Activated CD4-positive, alpha-beta T cell treated with anti-CD3 and anti-CD28 coated beads, Interleukin-2, amount 50 U/mL, for 24 hours (primary cell): ENCODE measurements at places on chromosomes 4 and X.
A peak's percentile ranks its signal among the peaks of the same experiment; 100 is the strongest.

DNA sequence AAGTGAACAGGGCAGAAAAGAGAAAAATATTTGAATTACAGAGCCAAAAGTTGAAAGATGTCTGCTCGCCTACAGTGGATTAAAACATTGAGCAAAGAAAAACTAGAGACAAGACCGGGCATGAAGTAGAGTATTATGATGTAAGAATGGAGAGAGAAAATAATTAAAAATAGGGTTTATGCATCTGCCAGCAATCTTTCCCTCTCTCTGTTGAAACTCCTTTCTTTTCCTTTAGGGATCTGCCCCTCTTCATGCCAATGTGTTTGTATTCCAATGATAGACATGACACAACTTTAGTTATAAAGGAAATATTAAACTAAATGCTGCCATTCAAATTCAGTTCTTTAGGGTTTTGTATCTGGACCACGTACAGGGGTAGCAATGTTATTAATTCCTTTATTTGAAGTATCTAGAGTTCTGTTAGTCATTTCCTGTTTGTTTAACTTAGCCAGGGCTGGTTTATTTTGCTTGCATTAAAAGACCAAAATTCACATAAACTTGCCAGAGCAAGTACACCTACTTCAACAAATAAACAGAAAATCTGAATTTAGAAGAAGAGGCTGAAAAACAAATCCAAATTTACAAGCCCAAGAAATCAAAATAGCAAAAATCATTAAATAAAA, 202.6 kb downstream of the SPOCK3 start:
- no peak for DNase-seq

GRCh38 chr4:8847764-8848163, 23.9 kb downstream of the HMX1 start:
- DNase-seq = no peak

DNA sequence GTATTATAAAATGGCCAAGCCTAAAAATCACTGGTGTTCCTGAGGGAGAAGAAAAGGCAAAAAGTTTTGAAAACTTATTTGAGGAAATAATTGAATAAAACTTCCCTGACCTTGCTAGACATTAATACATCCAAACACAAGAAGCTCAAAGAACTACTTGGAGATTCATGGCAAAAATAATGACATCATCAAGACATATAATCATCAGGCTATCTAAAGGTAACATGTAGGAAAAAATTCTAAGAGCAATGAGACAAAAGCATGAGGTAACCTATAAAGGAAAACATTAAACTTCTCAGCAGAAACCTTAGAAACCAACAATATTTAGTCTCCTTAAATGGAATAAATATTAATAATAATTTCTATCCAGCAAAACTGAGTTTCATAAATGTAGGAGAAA, 887.6 kb downstream of the PCDH19 start:
- no peak for DNase-seq

DNA sequence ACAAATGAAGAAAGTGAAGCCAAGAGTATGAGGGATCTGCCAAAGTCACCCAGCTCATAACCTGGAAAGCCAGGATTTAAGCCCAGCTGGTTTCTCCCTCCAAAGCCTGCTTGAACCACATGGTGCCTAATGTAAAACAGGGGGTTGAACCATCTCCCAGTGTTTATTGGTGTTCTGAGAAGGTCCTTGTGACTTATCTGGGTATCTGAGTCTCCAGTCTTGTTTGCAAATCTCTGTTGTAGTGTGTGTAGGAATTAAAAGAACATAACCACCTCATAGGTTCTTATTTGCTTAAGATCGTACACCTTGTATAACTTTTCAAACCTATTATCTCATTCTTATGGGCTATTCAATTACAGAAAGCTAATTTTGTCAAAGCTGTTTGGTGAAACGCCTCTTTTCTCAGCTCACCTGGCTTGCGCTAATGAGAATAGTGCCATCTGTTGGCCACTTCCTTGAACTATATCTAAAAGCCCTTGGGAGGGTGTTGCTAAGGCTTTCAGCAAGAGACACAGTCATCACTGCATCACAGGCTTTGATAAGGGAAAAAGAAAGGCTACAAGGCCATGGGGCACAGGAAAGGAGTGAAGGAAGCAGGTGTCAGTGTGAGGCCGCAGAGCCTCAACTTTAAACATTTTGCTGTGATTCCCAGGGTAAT, 34.0 kb downstream of the ETDB start:
- DNase-seq = no peak

- DNase-seq = no peak
Measured at GRCh38 chr4:177302371-177303100, 7.1 kb upstream of the NEIL3 start.

- DNase-seq = no peak
Measured at GRCh38 chrX:151710457-151710856, 5.4 kb upstream of the FATE1 start.

DNA sequence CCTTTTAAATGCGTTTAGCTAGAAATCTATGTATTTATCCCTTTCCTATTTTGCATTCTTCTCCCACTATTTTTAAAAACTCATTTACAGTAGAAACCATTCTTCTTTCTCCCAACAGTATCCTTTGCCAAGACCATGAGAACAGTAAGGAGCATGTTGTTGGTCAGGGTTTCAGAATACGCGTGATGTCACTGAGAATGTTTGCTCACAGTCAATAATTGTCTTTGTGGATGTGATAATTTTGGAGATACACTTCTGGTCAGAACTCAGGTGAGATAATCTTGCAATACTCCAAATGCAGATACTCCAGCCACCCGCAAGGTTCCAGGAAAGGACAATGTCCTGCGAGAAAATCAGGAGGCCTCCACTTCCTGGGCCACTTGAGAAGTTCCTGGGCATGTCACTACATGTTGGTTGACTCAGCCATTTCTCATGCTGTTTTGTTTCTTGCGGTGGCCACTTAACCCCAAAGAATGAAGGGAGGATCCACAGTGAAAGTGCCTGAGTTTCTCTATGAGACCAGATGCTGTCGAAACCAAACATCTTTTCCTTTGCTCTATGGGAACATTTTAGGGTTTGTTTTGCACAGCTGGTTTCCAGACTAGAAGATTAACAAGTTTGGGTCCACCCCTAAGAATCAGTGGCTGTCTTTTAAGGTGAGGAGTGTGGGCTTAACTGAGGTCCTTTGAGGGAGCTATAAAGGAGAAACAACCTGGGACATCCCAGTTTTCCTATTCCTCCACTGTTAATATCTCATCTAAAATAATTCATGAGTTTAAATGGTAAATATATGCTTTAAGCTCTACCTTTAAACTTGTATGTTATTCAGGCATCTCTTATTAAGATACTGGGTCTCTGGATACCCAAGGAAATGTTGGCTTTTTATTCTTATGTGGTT, 116.0 kb downstream of the SOWAHB start:
- no peak for DNase-seq

- no peak for DNase-seq
Measured at GRCh38 chr4:137420901-137421396, 111.3 kb downstream of the PCDH18 start.

GRCh38 chr4:1325681-1326635, 21.1 kb upstream of the UVSSA start:
- DNase-seq = no peak

DNA sequence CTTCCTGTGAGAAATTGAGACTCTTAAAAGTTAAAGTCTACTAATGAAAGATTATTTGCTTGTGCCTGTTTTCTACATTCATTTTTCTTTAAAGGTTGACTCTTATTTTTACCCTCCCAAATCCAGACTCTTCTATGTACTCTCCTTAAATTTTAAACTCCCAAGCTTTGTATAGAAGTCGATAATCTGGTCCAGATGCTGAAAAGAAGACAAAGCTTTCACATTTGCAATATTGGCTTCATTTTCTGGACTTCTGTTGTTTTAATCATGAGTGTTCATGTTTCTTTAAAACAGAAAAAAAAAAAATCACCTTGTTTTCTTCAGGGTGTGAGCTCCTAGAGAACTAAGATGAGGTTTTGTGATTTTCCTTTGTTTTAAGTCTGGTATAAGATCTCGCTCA, 53.2 kb upstream of the TBC1D14 start:
- DNase-seq = no peak

GRCh38 chr4:162341533-162341932, 177.7 kb upstream of the FSTL5 start:
- no peak for DNase-seq

- no peak for DNase-seq
Measured at GRCh38 chrX:133908223-133908955, 77.0 kb downstream of the GPC3 start.

DNA sequence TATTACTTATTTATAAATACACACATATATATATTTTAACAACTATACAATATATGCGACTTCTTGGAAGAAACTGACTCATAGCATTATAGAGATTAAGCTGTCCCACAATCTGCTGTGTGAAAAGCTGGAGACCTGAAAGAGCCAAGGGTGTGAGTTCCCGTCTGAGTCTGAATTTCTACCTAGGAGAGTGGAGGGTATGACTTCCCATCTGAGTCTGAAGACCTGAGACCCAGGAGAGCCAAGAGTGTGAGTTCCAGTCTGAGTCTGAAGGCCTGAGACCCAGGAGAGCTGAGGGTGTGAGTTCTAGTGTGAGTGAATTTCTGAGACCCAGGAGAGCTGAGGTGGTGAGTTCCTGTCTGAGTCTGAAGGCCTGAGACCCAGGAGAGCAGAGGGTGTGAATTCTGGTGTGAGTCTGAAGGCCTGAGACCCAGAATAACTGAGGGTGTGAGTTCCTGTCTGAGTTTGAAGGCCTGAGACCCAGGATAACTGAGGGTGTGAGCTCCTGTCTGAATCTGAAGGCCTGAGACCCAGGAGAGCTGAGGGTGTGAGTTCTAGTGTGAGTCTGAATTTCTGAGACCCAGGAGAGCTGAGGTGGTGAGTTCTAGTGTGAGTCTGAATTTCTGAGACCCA, 8.9 kb upstream of the P2RY8 start:
- DNase-seq = no peak

GRCh38 chrX:28639451-28639850, 52.2 kb downstream of the IL1RAPL1 start:
- DNase-seq = no peak

GRCh38 chrX:41258871-41259270, 75.1 kb upstream of the DDX3X start:
- no peak for DNase-seq

- no peak for DNase-seq
Measured at GRCh38 chr4:153722036-153722435, 37.8 kb downstream of the RNF175 start.

GRCh38 chrX:102659790-102660757, 8.8 kb downstream of the GPRASP1 start:
- peak; percentile 52 for DNase-seq

DNA sequence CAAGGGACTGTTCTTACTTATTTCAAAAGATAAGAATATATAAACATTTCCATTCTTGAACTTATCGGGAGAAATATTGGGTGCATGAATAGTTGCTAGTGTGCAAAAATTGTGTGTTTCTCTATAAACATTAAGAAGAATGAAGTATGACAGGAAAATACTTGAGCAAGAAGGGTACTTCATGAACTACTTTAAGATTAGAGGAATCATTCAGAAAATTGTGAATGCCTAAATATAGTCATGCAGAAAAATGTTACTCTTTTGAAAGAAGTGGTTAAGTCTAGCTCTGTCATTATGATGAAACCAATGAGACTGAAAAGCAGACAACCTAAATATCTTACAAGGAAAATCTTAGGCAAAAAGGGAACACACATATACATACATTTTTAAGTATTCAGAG, 207.8 kb upstream of the PCDH18 start:
- DNase-seq = no peak

- no peak for DNase-seq
Measured at GRCh38 chr4:68905598-68905938, 46.0 kb downstream of the UGT2A3 start.

- no peak for DNase-seq
Measured at GRCh38 chr4:110595583-110595982, 27.3 kb downstream of the PITX2 start.

GRCh38 chrX:71053217-71053621, 14.9 kb downstream of the SNX12 start:
- DNase-seq = no peak

DNA sequence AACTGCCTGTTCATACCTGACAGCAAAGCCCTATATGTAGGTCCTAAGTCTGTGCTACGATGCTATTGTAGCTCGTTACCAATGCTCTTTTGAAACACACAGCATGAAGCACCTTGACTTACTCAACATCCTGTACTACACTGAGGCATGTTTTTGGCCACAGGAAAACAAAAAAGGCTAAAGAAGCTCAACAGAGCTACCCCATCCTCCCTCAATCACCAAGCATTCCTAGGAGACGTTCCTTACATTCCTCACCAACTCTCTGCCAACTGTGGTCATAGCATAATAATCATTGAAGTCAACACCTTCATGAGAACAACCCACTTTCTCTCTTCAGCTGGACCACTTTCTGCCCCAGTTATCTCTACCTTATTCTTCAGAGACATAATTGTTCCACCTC, 73.7 kb upstream of the SLC25A43 start:
- no peak for DNase-seq

GRCh38 chrX:107742700-107743191, 32.8 kb downstream of the TSC22D3 start:
- DNase-seq = no peak

GRCh38 chr4:102713096-102713495, 47.7 kb downstream of the MANBA start:
- DNase-seq = no peak

DNA sequence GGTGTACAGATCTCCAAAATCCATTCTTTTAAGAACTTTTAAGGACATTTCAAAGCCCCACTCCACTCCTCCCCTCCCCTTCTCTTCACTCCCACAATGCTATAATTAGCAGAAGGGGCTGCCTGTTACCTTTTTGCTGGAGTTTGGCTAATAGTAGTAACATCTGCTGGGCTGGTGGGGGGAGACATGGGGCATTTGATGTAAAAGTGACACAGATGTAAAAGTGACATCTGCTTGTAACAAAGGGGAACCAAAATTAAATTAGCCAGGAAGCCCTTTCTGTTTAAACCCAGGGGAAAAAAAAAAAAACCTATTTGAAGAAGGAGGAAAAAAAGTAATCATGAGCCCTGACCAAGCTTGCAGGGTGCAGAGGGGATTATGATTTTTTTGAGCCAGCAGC, 5.4 kb upstream of the PHOX2B start:
- DNase-seq = no peak

- no peak for DNase-seq
Measured at GRCh38 chr4:2066011-2066551, 7.0 kb downstream of the NAT8L start.

DNA sequence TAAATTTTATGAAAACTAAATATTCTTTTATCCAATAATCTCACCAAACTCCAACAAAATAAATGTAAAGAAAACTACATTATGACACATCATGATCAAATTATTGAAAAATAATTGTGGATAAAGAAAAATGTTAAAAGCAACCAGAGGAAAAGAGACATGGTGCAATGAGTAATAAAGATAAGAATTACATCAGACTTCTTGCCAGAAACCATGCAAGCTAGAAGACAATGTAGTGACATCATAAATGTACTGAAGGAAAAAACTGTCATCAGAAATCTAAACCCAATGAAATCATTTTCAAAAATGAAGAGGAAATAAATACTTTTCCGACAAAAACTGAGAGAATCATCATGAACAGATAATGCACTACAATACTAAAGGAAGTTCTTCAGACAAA, 135.9 kb upstream of the EOLA2 start:
- no peak for DNase-seq

- DNase-seq = no peak
Measured at GRCh38 chr4:174918058-174918457, at the start of gene ADAM29. Gene ADAM29, plus strand, starts transcription at chr4:174918358. Its CDS starts 57,168 bp downstream, at chr4:174975526.
